Cerebellar nuclear complex (tissue), 1 donor: ENCODE measurements at places on chromosomes 3 and 15.

DNA sequence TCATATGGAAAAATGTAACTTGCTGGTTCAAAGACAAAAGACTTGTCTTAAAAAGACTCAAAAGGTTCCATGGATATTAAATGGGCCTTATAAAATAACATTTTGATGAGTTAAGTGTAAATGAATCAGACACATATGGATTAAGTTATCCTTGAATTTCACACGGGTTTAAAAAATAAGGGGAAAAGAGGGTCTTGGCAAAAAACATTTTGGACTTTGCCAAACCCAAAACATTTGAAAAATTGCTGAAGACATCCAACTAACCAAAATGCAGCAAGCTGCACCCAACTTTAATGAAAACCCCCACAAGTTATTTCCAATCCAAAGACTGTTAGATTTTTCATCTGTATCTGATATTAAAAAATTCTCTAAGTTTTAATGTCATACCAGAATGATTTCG is 200.7 kb downstream of the MEIS2 start:
- DNase-seq: no peak

GRCh38 chr3:127735767-127736693 is 63.3 kb downstream of the ABTB1 start:
- DNase-seq: no peak

DNA sequence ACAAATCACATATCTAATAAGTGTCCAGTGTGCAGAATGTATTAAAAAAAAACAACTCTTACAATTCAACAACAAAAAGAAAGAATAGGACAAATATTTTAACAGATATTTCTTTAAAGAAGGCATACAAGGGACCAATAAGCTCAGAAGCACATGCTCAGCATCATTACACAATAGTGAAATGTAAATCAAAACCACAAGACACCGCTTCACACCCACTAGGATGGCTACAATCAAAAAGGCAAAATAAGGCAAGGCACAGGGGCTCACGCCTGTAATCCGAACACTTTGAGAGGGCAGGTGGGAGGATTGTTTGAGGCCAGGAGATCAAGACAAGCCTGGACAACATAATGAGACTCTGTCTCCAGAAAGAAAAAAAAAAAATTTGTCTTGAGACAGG is 255.6 kb downstream of the MAGI1 start:
- DNase-seq: no peak

DNA sequence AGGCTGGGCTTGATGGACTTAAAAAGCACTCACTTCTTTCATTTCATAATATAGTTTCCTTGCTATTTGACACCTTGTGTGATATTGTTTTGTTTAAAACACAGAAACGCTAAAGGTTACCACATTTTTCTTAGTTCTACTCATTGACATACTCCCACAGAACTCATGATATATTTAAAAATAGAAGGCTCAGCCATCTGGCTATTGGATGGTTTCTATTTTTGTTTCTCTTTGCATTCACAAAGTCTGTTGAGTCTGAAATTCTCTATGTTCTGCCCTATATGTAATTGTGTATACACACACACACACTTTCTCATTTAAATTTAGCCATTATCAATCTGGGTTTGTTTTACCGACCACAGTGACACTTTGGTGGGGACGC is 128.2 kb downstream of the SOX2 start:
- DNase-seq: no peak

- DNase-seq: no peak
These were observed 95.8 kb upstream of the KLF13 start for GRCh38 chr15:31230630-31231485.

- DNase-seq: no peak
These were observed 19.2 kb downstream of the FYCO1 start for GRCh38 chr3:45976191-45977091.

DNA sequence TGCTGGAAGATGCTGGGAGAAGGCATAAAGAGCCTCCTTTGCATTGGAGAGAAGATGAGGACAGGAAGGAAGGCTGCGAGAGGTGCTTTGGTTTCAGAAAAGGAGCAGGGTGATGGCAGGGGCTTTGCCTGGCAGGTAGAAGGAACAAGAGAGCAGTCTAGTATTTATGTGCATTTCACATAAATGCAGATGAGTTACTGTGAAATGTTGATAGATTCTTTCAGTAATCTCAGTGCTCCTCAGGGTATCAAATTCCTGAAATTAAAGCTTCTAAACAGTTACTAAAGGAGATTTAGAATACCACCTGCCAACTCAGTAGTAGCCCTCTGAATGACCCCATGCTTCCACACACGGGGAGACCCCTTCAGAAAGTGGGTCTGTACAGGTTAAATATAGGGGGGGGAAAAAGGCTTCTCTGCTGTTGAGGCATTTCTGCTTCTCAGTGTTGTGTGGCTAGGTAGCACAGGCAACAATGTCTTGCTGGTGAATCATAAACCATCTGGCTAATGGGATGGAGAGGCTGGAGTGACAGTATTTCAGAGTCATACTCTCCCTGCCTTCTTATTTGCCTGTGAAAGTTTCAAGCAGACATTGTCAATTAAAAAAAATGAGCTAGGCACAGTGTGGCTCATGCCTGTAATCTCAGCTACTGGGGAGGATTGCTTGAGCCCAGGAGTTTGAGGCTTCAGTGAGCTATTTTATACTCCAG is 14.3 kb upstream of the FBXL22 start:
- no peak for DNase-seq

- no peak for DNase-seq
These were observed 11.7 kb upstream of the ZNF774 start for GRCh38 chr15:90340345-90340744.

DNA sequence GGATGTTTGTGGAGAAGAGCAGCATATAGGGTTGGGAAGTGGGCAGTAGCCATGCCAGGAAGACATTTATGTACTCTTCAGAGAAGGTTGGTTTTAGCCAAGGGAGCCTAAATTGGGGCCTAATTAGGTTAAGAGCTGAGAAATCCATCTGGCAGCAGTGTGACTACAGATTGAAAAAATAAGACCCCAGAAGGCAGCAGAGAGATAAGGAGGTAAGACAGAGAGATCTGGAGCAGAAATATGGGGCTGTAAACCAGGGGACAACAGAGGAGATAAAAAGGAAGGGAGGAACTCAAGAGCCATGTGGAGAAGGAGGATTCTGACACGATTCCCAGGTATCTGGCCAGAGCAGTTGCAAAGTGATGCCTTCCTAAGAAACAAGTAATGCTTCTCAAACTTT is 23.3 kb downstream of the LYSMD2 start:
- DNase-seq: no peak

GRCh38 chr15:80846031-80846815 is 67.1 kb downstream of the CEMIP start:
- no peak for DNase-seq

DNA sequence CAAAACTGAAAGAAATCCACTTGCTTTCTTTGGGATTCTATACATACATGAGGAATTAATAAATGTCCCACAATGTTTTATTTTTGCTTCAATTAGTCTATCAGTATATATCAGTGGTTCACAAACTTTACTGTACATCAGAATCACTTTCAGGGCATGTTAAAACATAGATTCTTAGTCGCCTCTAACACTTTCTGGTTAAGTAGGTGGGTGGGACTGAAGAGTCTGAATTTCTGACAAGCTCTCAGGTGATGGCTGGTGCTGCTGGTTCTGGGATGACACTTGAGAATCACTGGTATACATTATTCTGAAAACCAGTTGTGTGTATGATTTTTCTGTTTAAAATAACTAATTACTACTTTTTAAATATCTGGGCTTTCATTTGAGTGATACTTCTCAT is 393.3 kb downstream of the TBC1D5 start:
- no peak for DNase-seq

DNA sequence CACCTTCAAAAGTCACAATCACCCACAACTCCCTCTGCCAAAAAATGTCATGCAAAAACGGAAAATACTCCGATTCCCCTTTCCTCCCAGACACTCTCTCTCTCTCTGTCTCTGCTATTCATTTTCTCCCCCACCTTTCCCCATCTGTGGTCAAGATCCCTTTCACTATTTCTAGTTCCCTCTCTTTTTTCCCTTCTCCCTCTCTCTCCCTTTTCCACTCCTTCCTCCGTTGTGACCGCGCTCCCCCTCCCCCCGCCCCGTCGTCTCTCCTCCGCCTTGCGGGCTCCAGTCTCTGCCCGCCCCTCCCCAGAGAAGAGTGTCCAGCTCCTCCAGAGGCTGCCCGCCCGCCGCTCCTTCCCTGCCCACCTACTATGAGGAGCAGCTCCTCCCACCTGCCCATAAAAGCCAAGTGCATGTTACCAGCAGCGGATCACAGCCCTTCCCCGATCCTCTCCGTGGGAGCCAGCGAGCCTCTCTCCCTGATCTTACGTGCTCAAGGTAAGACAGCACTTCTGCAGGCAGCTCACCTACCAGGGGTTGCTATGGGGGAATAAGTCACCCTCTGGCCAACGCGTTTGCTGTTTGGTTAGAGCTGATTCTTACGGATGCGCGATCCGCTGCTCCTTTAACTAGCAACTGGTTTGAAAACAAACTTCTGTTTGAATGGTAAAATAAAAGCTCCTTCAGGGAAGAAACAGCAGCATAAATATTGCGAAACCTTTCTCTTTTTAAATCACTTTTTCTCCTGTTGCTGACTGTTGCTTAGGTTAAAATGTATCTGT is at the start of gene COL8A1:
Gene COL8A1 (plus strand): TSS at position 428 of the 782 bp plus-strand sequence. CDS start 152,089 bp downstream, outside the sequence.
- no peak for DNase-seq

GRCh38 chr3:126657901-126658300 is 3.0 kb upstream of the TXNRD3 start:
- no peak for DNase-seq

GRCh38 chr3:107833722-107834416 is 257.0 kb downstream of the CD47 start:
- DNase-seq: no peak

DNA sequence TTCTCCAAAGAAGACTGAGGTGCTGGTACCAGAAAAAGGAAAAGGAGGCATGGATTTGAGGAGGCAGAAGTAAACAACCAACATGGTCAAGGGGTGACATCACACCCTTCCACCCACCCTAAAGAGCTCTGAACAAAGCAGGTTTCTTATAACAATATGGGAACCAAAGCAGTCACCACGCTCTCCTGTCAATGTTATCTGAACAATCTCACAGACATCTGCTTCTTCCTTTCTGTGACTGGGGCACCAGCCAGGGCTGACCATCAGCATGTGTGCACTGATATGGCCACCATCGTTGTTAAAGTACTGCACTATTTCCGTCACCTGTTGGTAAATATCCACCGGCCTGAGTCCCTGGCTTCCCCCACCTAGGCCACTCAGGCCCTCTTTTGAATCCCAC is 252.9 kb downstream of the SHQ1 start:
- DNase-seq: no peak

DNA sequence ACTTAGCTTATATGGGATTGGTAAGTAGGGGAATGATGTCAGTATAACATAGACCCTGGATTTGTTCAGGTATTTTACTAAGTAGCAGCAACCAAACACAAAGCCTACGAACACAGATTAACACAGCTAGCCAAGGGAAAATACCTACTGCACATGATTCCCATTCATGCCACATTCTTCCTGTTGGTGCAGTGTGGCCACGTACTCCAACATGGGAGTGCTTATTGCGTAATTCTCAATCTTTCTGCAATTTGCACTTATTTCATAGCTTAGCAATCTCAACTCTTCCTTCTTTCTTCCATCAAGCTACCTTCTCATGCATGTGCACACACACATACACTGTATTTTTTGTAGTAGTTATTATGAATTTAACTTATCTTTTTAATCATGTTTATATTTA is 186.8 kb downstream of the IL5RA start:
- DNase-seq: no peak

GRCh38 chr3:186185194-186185787 is 76.4 kb upstream of the ETV5 start:
- no peak for DNase-seq

DNA sequence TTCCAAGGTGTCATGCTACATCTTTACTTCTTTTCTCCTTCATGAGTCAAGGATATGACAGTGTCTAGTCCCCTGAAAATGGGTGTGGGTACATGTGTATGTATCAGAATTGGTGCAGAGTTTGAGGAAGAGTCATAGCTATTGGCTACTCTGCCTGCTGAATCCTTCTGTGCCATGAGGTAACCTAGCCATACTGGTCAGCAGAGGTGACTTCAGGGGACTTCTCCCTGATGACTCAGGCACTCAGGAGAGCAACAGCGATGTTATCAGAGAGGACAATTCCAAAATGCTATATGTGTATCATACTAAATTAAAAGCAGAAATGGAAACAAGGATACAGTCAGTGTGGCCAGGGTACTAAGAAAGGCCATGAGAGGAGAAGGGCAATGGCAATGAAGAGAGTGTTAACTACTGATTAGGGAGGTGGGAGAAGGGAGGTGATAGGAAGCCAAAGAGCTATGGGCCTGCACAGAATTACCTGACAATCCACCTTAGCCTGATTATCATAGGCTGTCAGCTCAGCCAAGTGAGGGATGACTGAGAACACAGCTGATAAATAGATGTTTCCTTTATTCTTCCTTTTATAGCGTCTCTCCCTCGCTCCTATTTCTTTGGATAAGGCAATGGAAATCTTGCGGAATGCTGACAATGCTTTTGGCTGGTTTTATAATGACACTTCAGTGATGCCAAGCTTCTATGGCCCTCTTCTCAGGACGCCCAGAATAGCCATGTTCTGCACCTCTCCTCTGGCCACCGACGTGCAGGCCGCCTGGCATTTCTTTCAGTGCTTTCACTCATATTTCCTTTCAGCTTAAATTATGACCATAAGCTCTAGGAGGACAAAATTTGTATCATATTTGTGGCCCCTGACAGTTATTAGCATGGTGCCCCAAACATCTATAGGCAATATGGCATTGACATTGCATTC is 90.6 kb downstream of the FGF12 start:
- no peak for DNase-seq

GRCh38 chr3:9957214-9957613 is 5.0 kb upstream of the PRRT3 start:
- no peak for DNase-seq

GRCh38 chr3:127820221-127820825 is 2.0 kb downstream of the MGLL start:
- DNase-seq: no peak

GRCh38 chr3:195032106-195032759 is 238.7 kb downstream of the XXYLT1 start:
- no peak for DNase-seq

GRCh38 chr3:54932606-54933005 is 4.7 kb upstream of the LRTM1 start:
- no peak for DNase-seq

- no peak for DNase-seq
These were observed 40.5 kb downstream of the SCN11A start for GRCh38 chr3:39011191-39011736.

DNA sequence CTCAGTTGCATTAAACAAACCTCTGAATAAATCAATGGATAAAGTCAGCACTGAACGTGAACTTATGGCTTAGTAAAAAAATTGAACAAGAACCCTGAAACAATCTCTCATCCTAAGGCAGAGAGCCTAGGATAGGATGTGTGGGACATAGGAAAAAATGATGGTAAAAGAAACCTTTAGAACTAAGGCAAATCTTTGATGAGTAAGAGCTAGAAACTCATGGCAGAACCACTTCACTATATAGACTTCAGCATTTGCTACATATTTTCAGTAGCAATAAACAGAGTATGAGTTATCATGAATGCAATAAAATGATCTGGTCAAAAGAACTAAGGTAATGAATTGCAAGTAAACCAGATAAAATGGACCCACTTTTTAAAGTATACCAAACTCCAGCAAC is 725.8 kb upstream of the DPPA4 start:
- no peak for DNase-seq
